ENCODE measurements at places on chromosomes 4 and X. TPM values are rescaled to one million over a fixed set of nuclear protein-coding genes. Genes with fewer than 3 reads are reported as not detected.

The SLC6A14 gene
- not detected for total RNA-seq

The IBSP gene
- total RNA-seq = not detected

The ZXDA gene
- total RNA-seq = 6.3 TPM

The ZBTB49 gene
- 4.2 TPM for total RNA-seq

The ZNF185 gene
- total RNA-seq = 6.8 TPM

The SPANXA2 gene
- not detected for total RNA-seq

The DNAJB14 gene
- total RNA-seq = 16.7 TPM

The HMGN5 gene
- total RNA-seq = not detected

Data from skeletal muscle tissue (tissue), 5 donors.